ENCODE measurements at places on chromosomes 16 and 17. TPM values are rescaled to one million over a fixed set of nuclear protein-coding genes. Genes with fewer than 3 reads are reported as not detected.

DNA sequence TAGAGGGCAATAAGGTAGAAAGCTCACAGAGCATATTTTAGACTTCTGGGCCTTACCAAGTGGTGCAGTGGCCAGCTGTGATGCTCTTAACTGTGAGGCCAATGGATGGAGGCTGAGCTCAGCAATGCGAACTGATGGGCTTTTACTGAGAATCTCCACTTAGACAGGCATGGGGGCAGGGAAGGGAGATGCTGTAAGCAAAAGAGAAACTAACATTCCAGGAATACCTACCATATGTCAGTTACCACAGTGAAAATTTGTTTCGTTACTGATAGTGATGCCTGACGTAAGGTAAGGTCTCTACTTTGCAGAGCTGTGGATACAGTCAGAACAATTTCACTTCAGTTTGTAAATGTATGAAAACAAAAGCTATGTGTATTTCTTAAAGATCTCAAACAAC lies 250.6 kb upstream of the ZFHX3 start:
- no peak for DNase-seq

DNA sequence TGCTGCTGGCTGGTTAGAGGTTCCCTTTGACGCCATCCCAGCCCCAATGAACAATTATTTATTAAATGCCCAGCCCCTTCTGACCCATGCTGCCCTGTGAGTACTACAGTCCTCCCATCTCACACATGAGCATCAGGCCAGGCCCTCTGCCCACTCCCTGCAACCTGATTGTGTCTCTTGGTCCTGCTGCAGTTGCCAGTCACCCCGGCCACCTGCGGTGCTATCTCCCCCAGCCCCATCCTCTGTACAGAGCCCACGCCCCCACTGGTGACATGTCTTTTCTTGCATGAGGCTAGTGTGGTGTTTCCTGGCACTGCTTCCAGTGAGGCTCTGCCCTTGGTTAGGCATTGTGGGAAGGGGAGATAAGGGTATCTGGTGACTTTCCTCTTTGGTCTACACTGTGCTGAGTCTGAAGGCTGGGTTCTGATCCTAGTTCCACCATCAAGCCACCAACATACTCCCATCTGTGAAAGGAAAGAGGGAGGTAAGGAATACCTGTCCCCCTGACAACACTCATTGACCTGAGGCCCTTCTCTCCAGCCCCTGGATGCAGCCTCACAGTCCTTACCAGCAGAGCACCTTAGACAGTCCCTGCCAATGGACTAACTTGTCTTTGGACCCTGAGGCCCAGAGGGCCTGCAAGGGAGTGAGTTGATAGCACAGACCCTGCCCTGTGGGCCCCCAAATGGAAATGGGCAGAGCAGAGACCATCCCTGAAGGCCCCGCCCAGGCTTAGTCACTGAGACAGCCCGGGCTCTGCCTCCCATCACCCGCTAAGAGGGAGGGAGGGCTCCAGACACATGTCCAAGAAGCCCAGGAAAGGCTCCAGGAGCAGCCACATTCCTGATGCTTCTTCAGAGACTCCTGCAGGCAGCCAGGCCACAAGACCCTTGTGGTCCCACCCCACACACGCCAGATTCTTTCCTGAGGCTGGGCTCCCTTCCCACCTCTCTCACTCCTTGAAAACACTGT lies 11.3 kb downstream of the CX3CL1 start:
- DNase-seq, result peak; percentile 21

DNA sequence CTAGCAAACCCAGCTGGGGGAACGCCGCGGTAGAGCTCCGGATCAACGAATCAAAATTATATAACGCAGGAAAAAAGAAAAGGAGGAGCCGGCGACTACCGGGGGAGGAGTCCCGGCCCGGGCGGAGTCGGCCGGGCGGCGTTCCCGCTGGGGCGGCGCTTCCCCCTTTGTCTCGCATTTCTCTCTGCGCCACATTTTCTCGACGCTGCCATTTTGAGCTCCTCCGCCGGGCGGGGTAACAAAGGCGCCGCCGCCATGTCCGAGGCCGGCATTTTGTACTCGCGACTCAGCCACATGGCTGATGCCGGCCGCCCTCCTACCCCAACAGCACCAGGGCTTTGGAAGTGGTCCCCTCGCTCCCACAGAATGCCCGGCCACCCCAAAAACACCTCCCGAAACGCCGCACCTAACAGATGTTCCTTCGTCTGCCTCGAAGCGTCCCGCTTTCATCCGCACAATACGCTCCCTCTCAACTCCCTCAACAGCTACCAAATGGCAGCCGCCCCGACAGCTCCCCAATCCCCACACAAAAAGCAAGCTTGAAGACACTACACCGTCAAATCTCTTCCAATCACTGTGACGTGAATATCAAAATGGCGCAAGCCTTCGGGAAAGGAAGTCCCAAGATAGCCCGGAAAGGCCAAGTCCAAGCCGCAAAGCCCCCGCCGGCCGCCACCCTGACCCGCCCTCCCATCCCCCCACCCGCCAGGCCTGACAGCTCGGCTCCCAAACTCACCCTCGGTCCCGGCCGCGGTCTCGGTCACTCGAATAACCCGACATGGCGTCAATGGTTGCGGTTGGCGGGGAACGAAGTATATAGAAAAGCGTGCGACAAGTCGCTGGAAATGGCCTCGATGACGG lies 519 bp downstream of the DDX5 start:
- peak; percentile 92 for DNase-seq

DNA sequence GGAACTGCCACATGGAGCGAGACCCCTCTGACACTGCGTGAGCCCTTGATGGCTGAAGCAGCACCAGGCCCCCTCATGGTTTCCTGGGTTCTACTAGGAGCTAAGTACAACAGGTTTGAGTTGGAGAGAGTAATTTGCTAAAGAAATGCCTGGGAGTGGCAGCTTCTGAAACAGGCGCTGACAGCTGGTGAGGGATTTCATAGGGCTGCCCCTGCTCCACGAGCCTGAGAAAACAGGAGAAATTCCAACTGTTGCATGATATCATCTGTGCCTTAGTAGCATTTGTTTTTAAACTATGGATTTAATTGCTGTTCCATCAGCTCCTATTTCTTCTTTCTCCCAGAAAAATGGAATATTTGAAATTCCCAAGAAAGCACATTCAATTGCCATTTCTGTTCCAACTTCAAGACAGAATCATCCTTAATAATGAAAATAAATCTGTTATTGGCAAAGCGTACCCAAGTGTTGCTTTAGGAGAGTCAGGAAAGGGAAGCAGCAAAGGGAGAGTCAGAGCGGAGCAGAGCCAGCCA lies 78.8 kb upstream of the ANKFN1 start:
- peak; percentile 91 for DNase-seq

DNA sequence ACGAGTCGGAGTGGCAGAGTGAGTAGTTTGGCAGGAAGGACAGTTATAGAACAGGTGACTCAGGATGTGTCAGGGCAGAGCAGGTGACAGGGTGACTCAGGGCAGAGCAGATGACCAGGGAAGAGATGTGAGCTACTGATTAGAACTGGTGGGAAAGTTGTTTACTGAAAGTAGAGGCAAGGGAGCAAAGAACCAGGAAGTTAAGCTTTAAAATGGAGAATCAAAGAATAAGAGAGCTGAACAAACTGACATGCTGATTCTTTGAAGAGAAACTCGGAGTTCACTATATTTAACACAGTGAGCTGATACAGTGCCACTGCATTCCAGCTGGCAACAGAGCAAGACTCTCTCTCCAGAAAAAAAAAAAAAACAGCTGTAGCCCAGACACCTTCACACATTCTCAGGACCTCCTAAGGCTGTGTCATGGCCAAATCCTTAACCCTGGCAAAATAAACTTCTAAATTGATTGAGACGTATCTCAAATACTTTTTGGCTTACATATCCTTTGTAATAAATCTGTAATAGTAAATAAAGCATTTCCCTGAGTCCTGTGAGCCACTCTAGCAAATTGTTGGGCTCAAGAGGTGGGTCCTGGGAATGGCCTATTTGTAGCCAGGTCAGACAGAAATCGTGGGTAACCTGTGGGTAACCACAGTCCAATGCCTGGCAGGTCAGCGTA lies 12.3 kb upstream of the UBE2I start:
- peak; percentile 87 for DNase-seq

DNA sequence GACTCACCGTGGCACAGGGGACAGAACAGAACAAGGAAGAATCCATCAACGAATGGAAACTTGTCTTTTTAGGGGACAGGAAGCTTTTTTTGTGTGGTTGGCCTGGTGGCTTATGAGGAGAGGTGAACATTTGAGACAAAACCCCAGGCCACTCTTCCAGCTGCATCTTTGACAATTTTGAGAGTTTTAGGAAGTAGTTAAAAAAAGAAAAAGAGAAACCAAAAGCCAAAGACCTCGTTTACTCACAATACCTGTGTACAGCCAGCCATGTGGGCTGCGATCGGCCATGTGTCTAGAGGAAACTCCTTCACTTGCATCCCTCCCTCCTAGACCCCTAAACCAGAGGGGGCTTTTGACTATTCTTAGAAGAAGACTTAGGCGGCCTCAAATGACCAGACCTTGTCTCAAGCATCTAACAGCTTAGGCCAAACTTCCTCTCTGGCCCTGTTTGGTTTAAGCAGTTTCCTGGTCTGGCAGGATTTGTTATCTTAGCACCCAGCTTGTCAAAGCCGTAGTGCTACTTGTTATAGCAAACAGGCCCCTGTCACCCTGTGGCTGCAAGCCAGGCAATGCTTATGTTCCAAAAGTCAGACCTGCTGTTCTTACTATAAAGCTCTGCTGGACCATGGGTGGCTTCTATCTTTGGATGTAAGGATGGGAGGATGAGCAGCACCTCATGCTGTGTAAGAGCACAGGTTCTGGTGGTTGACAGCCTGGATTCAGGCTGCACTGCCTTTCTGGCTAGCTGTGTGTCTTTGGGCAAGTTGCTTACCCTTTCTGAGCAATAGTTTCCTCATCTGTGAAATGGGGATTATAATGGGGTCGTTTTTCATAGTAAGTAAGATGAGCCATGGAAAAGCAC lies 17.7 kb downstream of the KSR1 start:
- no peak for DNase-seq

- peak; percentile 31 for DNase-seq
Observed at GRCh38 chr16:27473101-27473900, 71.3 kb downstream of the IL21R start.

DNA sequence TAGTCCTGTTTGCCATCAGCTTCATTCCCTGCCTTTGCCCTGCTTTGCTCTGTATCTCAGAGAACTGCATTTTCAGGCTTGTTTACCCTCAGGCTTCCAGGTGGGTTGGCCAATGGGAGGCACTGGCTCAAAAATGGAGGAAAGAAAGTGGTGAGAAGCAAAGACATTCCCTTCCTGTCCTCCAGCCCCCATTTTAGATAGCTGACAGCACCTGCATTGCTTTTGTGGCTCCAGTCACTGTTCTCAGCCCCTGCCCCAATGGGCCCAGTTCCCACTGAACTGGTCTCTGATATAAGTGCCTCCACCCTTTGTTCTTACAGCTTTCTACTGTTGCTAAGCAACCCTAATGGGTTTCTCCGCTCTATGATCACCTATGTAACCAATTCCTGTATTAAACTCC lies 19.4 kb upstream of the SDK2 start:
- DNase-seq, result no peak

- DNase-seq, result peak; percentile 80
Observed at GRCh38 chr17:56593646-56594319, at the start of gene NOG. TSS of gene NOG (plus strand) at chr17:56593699. CDS start at chr17:56594224, 525 bp downstream.

DNA sequence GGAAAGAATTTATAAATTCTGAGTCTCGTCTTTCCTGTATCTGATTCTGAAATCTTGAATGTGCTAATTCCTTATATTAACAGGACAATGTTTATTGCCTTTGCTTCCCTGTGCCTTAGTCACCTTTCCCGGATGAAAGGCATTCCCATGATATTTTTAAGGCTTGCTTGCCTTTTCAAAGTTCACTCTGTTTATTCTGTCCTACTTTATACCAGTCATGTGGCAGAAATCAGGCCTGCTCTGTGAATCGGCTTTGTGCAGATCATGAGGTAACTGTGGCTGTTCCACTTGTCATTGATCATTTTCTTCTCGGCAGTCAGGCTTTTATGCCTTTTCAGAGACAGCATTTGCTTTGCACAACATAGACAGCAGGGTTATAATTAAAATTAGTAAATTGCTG lies 28.8 kb upstream of the ABCC11 start:
- no peak for DNase-seq

GRCh38 chr17:27323538-27324215 lies 29.8 kb downstream of the WSB1 start:
- DNase-seq, result peak; percentile 47

DNA sequence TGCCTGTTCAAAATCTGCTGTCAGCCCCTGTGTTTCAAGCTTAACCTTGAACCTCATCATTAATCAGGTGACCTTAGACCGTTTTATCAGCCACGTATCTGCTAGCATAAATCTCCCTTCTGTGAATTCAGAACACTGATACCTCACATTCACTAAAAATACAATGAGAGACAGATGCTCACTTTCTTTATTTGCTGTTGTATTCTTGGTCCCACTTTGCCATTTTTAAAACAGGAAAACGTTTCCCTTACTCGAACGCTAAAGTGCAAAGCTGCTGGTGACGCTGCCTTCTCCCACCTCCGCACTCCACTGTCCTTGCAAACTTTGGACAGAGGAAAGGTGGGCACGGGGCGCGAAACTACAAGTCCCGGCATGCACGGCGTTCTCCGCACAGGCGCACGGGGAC lies 220 bp upstream of the ARHGAP44 start:
- DNase-seq, result no peak

DNA sequence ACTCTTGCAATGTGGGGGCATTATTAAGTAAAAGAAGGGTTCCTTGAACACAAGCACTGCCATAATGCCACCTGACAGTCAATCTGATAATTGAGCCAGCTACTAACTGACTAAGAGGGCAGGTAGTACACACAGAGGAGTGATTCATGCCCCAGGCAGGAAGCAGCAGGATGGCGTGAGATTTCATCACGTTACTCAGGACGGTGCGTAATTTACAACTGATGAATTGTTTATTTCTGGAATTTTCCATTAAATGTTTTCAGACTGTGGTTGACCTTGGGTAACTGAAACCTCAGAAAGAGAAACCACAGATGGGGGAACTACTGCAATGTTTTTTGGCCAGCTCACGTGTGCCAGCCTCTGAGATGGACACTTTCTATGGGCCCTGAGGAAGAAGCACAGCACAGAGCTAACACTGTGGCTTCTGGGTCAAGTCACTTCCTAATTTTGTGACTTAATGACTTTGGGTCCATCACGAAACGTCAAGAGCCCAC lies 46.7 kb downstream of the C17orf67 start:
- peak; percentile 96 for DNase-seq

- no peak for DNase-seq
Observed at GRCh38 chr17:80833952-80834892, 157.4 kb upstream of the CHMP6 start.

DNA sequence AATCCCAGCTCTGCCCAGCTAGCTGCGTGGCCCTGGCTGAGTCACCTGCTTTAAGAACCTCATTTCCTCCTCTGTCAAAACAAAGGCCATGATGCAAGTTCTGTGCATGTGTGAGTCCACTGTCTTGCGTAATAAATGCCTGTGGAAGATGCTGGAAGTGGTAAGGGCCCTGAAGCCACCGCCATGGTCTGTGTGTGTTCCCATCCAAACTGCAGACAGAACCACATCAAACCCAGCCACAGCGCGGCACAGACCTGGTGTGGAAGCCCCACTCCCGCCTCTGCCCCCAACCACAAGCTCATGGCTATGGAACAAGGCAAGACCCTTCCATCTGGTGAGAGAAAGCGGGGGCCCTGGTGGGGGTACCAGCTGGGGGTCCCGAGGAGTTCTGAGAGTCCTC lies 26.0 kb downstream of the NECAB2 start:
- peak; percentile 11 for DNase-seq

GRCh38 chr16:30761427-30761927 lies 385 bp downstream of the CFAP119 start:
- DNase-seq, result peak; percentile 64

GRCh38 chr17:80649672-80650330 lies 105.2 kb downstream of the RPTOR start:
- DNase-seq, result peak; percentile 74

GRCh38 chr17:59746849-59747445 lies 39.5 kb downstream of the VMP1 start:
- peak; percentile 62 for DNase-seq

The PPP1R27 gene
- total RNA-seq, result 12.7 TPM

The APOH gene
- total RNA-seq, result not detected

The KRT15 gene
- total RNA-seq, result not detected
